ENCODE measurements at places on chromosomes 6 and 20. TPM values are rescaled to one million over a fixed set of nuclear protein-coding genes. Genes with fewer than 3 reads are reported as not detected.

Gene HLA-DPB1
- total RNA-seq: 2.4 TPM

Gene PLA2G7
- not detected for total RNA-seq

Gene HLA-DPA1
- total RNA-seq: not detected

Gene HS3ST5
- total RNA-seq: not detected

Gene BAG2
- 32.1 TPM for total RNA-seq

Gene YWHAB
- total RNA-seq: 92.1 TPM

Gene C20orf96
- total RNA-seq: 4.1 TPM

Gene RHAG
- total RNA-seq: not detected

Gene RIPOR3
- 1.2 TPM for total RNA-seq

Gene TFAP2D
- total RNA-seq: not detected

Gene EFCAB8
- total RNA-seq: under 0.01 TPM

Gene UBE2C
- total RNA-seq: 2.1 TPM

Gene TFAP2A
- total RNA-seq: not detected

Gene ISM1
- not detected for total RNA-seq

Gene SLC22A7
- total RNA-seq: not detected

Gene SMLR1
- total RNA-seq: not detected

Gene ANGPT4
- total RNA-seq: not detected

Gene TNFRSF6B
- 95.5 TPM for total RNA-seq

Gene MYLK4
- 0.30 TPM for total RNA-seq

Gene PLN
- total RNA-seq: 0.83 TPM

Gene VGLL2
- not detected for total RNA-seq

Gene TEAD3
- total RNA-seq: 8.9 TPM

Gene MGME1
- 5.6 TPM for total RNA-seq

Gene ANKRD66
- total RNA-seq: not detected

Gene RBM24
- 16.2 TPM for total RNA-seq

Gene MANEA
- total RNA-seq: 17.3 TPM

Gene SMOC2
- total RNA-seq: not detected

Gene C6orf132
- 2.5 TPM for total RNA-seq

Gene COL10A1
- 0.05 TPM for total RNA-seq

Gene CD93
- total RNA-seq: 0.69 TPM

Gene TMEM217
- 1.2 TPM for total RNA-seq

Gene EYS
- 0.05 TPM for total RNA-seq

Gene ARHGAP18
- total RNA-seq: 11.9 TPM

Gene TAGAP
- not detected for total RNA-seq

Gene CRISP3
- total RNA-seq: not detected

Gene ZHX3
- total RNA-seq: 57.6 TPM

Gene CHRNA4
- not detected for total RNA-seq

Gene ZSCAN23
- 7.4 TPM for total RNA-seq

Gene NKAPL
- total RNA-seq: 1.9 TPM

Gene AKAP12
- 99.7 TPM for total RNA-seq

Gene CLPSL1
- not detected for total RNA-seq

All from smooth muscle cell of the umbilical artery (primary cell).